ENCODE measurements at places on chromosomes 7 and 10.

- no peak for DNase-seq
Observed at GRCh38 chr7:77823787-77824186, 25.2 kb downstream of the PHTF2 start.

DNA sequence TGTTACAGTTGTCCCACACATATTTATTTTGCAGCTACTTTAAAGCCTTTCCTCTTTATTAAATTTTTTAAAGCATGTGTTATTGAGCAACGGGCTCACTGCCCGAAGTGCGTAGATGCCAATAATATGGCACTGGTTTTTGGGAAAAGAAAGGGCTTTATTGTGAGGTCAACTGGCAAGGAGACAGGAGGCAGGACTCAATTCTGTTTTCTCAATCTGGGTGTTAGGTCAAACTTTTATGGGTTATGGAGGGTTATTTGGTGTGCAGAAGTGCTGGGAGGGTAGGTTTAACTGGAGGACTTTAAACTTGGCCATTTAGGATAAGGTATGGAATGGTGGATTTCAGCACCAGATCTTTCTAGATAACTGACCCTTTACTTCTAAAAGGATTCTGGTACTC is 183.6 kb downstream of the LRRC4 start:
- DNase-seq, result no peak

DNA sequence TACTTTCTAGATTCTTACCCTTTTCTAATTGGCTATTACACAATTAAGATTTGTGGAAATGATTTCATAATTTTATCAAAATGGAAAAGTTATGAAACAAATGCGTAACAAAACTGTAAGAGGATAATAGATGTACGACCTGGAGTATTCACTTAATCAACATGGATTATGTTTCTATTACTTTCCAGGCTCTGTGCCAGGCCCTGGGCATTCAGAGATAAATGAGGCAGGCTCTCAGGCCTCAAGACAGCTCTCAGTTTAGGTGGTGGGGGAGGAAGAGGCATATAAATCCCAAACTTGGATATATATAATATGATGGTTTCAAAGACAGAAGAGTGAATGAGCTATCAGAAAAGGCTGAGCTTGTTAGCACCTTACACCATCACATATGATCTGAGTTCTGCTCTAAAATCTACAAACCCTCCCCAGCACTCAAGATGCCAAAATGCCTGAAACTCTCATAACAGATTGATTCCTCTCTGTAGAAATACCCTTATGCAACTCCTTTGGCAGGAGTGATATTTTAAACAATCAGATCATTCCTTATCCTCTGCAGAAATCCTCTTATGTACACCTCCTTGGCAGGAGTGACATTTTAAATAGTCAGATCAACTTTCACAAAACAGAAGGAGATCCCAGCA is 42.5 kb downstream of the ACBD5 start:
- no peak for DNase-seq

DNA sequence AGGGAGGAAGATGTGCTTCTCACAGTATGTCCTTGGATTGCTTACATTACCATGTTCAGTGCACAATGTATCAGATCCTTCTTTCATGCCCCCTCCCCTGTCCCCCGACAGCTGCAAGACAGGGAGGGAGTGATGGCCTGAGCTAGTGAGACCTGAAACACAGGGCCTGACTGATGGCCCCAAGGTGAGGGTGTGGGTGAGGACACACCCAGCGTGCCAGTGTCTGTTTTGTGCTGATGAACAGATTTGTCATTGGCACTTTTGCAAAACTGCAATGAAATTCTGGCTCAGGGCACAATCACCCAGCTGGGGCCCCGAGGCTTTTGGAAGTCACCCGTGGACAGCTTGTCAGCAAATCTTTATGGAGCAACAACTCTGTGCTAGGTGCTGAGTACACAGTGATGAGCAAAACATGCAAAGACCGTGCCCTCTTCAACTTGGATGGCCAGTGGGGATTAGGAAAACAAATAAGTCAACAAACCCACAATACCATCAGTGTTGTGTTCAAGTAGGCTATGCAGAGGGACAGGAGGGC is 59.4 kb upstream of the EMX2 start:
- DNase-seq, result no peak

DNA sequence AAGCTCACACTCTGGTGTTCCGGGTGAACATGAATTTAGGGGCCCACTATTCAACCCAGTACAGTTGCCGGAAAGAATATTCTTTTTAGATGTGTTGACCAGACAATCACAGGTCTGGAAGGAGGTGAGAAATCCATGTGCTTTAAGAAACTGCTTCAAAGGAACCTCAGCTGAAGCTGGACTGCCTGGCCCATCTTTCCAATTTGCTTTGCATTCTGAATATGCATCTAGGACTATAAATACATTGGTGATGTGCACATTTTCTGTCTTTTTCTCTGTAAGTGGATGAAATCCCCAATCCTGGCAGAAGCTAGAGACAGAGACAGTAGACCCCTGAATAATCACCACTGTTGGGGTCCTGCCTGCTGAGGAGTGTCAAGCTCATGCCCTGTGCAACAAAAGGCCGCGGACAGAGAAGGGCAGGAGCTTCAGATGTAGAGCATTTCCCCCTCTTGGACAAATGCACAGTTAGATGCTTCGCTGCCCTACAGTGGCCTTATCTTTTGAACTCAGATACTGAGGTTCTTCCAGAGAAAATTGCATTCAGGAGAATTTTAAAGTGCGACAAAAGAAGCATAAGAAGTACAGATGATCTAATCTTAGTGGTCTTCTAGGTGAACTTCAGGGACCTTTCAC is 368.3 kb downstream of the SFMBT2 start:
- no peak for DNase-seq

DNA sequence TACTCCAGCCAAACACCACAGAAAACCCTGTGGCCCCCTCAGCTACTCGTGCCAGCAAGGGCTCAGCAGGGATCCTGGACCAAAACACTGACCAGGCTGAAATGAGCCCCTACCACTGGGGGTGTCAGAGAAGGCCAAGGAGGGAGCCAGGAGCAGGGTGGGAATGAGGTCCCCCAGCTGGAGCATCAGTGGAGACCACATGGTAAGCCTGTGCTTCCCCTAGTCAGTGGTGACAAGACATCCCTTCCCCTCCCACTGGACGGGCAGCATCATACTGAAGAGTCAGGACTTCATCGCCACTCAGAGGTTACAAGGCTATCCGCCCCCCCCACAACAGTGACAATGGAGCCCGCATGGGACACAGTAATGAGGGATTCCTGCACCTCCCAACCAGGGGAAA is 99.6 kb downstream of the LHPP start:
- no peak for DNase-seq

- DNase-seq, result no peak
Observed at GRCh38 chr7:39051279-39051678, 73.6 kb downstream of the POU6F2 start.

DNA sequence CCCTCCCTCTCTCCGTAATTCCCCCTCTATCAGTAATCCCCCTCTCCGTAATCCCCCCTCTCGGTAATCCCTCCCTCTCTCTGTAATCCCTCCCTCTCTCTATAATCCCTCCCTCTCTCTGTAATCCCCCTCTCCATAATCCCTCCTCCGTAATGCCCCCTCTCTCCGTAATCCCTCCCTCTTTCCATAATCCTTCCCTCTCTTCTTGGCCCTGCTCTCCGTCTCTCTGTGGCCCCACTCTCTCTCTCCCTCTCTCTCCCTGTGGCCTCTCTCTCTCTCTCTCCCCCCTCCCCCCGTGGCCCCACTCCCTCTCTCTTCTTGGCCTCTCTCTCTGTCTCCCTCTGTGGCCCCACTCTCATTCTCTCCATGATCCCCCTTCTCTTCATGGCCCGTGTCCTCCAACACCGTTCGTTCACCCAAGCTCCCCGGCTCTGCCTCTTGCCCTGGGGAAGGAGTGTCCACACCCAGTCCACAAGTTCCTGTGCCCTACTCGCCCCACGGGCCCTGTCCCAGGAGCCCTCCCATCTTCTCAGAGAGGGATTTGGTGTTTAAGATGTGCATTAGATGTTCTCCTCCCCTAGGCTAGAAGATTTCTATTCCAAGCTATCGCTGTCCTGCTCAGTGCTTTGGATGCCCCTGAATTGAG is 19.8 kb downstream of the SHH start:
- no peak for DNase-seq

- no peak for DNase-seq
Observed at GRCh38 chr7:25527665-25528170, 299.4 kb upstream of the NPVF start.

DNA sequence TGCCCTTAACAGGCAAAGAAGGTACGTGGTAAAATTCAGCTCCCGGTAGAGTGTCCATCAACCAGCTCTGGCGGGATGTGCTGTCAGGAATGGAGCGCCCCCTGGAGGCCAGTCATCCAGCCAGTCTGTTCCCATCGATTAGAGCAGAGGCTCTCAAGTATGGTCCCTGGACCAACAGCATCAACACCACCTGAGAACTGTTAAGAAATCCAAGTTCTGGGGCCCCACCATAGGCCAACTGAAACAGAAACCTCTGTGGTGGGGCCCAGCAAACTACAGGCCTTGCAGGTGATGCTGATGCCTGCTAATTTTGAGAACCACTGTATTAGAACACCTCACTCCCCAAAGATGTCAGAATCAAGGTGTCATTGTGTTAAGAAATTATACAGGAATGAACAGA is 109.2 kb downstream of the DPY19L1 start:
- peak; percentile 82 for DNase-seq

DNA sequence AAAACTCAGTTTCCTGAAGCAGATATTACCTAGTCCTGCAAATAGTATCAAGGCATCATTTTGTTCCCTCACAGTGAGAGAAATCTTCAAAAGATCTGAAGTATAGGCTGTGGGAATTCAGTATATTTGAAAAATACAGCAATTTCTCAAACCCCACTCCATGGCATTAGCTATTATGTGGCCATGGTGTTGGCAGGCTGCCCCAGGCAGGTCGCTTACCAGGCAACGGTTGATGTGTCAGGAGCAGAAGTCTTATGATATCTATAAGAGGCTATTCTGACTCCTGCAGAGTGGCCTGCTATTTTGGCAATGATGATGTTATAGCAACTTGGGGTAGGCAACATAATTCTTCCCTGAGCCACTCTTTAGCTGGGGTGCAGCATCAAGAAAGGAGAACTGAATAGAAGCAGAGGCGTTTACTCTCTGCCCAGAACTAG is 187.9 kb downstream of the PLXDC2 start:
- DNase-seq, result peak; percentile 6

DNA sequence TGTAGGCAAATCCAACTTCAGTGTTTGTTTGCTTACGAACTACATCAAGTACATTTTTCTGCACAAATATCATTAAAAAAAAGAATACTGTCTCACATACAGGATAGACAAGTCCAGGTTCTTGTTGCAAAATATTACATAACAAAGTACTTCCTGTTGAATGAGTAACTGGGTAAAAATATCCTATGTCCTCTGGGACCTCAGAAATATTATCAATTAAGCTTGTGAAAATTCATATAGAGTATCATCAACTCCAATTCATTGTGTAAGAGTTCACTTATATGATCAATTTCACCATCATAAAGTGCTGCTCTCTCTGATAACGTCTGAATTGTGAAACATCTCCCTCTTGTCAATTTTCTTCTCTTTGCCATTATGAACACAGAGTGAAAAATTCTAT is 22.6 kb downstream of the HERC4 start:
- DNase-seq, result no peak

- no peak for DNase-seq
Observed at GRCh38 chr7:1563981-1564602, 5.7 kb downstream of the PSMG3 start.

- no peak for DNase-seq
Observed at GRCh38 chr7:156579566-156579965, 61.0 kb upstream of the RNF32 start.

DNA sequence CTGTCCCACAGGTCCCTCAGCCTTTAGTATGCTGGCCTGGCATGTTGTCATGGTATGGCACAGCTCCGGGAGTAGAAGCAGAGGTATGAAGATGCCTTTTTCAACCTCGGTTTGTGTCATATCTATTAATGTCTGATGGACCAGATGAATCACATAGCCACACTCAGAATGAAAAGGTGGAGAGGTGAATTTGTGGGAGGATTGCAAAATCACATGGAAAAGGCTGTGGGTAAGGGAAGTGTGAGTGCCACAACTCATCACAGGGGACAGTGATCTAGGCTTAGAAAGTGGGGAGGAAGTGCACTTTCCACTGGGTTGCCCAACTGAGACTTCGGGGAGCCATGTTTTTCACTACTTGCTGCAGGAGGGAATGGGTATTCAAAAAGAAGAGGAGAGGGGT is 190.7 kb downstream of the WDR11 start:
- DNase-seq, result no peak

DNA sequence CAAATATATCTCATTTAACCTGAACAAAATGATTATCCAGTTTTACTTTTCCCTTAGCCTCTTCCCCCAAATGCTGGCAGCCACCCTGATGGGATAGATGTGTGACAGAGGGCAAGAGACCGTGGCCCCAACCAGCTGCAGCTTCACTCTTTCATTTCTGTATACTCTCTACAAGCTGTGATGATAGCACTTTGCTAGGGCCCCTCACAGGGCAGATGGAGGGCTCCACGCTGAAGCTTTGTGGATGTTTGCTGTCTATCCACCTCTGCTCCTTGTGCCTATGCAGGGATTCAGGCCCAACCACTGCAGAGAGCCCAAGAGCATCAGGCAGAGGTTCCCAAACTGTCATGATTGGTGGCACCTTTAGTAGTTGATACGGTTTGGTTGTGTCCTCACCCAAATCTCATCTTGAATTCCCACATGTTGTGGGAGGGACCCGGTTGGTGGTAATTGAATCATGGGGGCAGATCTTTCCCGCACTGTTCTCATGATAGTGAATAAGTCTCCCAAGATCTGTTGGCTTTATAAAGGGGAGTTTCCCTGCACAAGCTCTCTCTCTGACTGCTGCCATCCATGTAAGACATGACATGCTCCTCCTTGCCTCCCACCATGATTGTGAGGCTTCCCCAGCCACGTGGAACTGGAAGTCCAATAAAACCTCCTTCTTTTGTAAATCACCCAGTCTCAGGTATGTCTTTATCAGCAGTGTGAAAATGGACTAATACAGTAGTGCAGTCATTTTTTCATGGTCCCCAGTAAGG is 20.1 kb downstream of the HTRA1 start:
- no peak for DNase-seq

GRCh38 chr7:117012696-117013095 is 59.4 kb downstream of the ST7 start:
- no peak for DNase-seq

DNA sequence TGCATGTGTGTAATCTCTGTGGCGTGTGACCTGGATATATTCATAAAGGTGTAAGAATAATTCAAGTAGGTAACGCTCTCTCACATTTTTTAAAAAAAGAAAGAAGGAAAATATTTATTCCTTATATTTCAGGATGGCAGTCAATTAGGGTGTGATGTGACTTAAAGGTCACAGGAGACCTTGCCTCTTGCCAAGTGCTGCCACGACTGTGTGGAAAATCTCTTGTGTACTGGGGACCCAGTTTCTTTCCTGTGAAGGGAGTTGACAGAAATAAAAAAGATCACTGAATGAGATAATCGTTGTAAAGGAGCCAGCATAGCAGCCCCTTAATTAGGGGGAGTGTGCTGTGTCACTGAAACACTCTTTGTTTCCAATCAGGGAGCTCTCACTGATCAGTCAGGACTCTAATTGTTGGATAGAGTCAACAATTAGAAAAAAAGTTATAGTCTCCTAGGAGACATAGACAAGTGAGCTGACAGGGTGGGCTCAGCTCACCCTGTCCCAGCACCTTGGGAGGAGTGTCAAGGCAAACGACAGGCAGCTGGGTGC is 31.1 kb downstream of the PTPRE start:
- no peak for DNase-seq

- no peak for DNase-seq
Observed at GRCh38 chr10:310371-310770, 175.1 kb downstream of the ZMYND11 start.
